ENCODE measurements at places on chromosomes 4 and X.

DNA sequence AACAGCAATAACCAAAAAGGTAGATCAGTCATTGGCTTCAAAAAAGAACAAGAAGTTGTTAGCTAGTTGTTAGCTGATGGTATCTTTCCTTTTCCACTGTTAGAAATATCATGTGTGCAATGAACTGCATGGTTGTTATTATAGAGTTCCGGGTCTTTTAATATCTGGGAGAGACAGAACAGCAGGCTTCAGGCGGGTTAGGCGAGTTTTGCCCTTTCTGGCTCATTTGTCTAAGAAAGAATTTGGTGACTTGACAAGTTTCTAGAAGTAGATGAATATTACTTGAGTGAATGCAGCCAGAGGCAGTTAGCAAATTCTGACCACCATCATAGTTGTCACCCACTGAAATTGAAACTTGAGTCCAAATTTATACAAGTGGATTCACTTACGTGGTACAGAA, 88.9 kb upstream of the MID1 start:
- H3K27ac ChIP-seq, result no peak overlapping the region
- H3K36me3 ChIP-seq, result no peaks in the 10 kb centered on the region
- H3K27me3 ChIP-seq, result no peaks in the 10 kb centered on the region

- peaks cover 9% of the 10 kb centered on the region for H3K4me1 ChIP-seq
- DNase-seq, result no peak
- no peaks in the 10 kb centered on the region for H3K27me3 ChIP-seq
- H3K36me3 ChIP-seq, result no peaks in the 10 kb centered on the region
- no peak overlapping the region for H3K4me3 ChIP-seq
Measured at GRCh38 chr4:78293348-78293747, 236.2 kb downstream of the FRAS1 start.

DNA sequence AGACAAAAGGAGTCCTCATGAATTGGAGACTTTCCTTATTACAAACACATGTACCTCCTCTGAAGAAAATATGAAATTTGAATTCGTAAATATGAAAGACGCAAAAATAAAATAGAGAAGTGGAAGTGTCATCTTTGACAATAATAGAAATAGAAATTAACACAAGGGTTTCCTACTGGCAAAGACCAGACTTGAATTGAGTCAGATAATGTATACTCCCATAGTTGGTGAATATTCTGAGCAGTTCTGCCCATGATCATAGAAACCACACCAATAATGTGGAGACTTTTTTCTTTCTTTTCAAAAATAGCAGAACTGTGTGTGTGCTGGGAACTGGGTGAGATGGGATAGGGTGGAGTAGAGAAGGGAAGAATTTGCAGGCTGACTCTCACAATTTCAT, 277.7 kb upstream of the TET2 start:
- no peaks in the 10 kb centered on the region for H3K36me3 ChIP-seq
- no peak overlapping the region for H3K4me3 ChIP-seq
- no peaks in the 10 kb centered on the region for H3K27me3 ChIP-seq
- no peak overlapping the region for H3K27ac ChIP-seq

GRCh38 chrX:97843200-97843811, 959.6 kb downstream of the RPA4 start:
- H3K27me3 ChIP-seq, result no peaks in the 10 kb centered on the region
- H3K4me3 ChIP-seq, result no peak overlapping the region
- no peak overlapping the region for H3K27ac ChIP-seq

- H3K36me3 ChIP-seq, result no peaks in the 10 kb centered on the region
- no peak overlapping the region for H3K27ac ChIP-seq
- no peaks in the 10 kb centered on the region for H3K4me1 ChIP-seq
Measured at GRCh38 chr4:84433633-84434222, 65.4 kb downstream of the NKX6-1 start.

DNA sequence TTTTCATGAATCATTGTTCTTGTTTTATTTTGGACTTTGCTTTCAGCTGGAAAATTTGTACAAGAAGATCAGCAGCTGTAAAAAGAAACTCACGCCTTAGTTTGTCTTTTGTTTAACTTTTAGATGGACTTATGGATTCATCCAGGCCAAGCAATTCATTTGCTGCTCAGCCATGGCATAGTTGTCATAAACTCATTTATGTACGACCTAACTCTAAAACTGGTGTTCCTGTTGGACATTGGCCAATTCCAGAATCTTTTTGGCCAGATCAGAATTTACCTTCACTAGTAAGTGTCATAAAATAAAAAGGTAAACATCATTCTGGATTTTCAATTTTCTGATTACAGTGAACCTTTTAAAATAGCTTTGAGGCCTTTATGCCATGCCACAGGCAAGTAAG, 29.1 kb downstream of the INTS6L start:
- no peaks in the 10 kb centered on the region for H3K4me1 ChIP-seq
- no peaks in the 10 kb centered on the region for H3K27me3 ChIP-seq
- H3K4me3 ChIP-seq, result no peak overlapping the region
- no peak overlapping the region for H3K27ac ChIP-seq
- H3K36me3 ChIP-seq, result no peaks in the 10 kb centered on the region
- no peak for DNase-seq

DNA sequence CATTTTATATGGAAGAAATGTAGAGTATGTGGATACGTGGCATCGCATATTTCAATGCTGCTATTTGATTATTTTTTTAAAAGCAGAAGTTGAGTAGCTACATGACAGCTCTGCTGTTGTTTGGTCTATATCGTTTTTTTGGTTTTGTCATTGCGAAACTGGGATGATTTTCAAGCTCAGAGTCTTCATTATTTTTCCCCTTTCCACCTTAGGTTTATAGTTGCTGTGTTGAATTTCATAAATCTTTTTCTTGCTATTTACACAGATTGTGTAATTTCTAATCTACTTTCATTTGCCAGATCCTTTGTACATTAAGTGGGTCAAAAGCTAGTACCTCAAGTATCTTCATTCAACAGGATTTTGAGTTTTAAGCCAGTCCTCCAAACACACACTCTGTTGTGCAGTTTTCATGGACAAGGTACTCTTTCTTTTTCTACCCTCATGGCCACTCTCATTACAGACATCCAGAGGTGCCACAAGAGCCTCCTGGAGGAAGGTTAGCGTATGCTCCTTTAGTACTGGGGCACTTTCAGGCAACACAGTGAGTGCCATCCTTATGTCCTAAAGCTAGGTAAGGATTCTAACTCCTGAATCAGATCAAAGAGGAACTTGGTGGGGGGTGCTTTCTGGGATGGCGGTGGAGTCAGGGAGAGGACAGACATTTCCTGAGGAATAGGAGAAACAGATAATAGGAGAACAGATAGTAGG, 123.2 kb downstream of the FHIP1A start:
- no peaks in the 10 kb centered on the region for H3K27me3 ChIP-seq
- no peak overlapping the region for H3K4me3 ChIP-seq
- H3K36me3 ChIP-seq, result no peaks in the 10 kb centered on the region

- DNase-seq, result no peak
- H3K4me1 ChIP-seq, result peaks cover 36% of the 10 kb centered on the region
- H3K36me3 ChIP-seq, result no peaks in the 10 kb centered on the region
- no peaks in the 10 kb centered on the region for H3K27me3 ChIP-seq
Measured at GRCh38 chr4:128286474-128287058, 1.0 kb downstream of the PGRMC2 start.

GRCh38 chr4:7171191-7171900, 21.0 kb upstream of the SORCS2 start:
- no peak overlapping the region for H3K27ac ChIP-seq
- no peaks in the 10 kb centered on the region for H3K27me3 ChIP-seq
- no peak for DNase-seq
- H3K4me3 ChIP-seq, result no peak overlapping the region
- no peaks in the 10 kb centered on the region for H3K4me1 ChIP-seq
- no peaks in the 10 kb centered on the region for H3K36me3 ChIP-seq

GRCh38 chrX:104469771-104470170, 96.2 kb upstream of the IL1RAPL2 start:
- H3K4me3 ChIP-seq, result no peak overlapping the region
- H3K4me1 ChIP-seq, result no peaks in the 10 kb centered on the region
- no peak overlapping the region for H3K27ac ChIP-seq
- peaks cover 3% of the 10 kb centered on the region for H3K27me3 ChIP-seq
